CD8-positive, alpha-beta memory T cell (primary cell): ENCODE measurements at places on chromosomes 11 and 22. TPM values are rescaled to one million over a fixed set of nuclear protein-coding genes. Genes with fewer than 3 reads are reported as not detected.

- H3K36me3 ChIP-seq: no peaks in the 10 kb centered on the region
- no peaks in the 10 kb centered on the region for H3K27me3 ChIP-seq
- H3K27ac ChIP-seq: no peak overlapping the region
- no peak overlapping the region for H3K4me3 ChIP-seq
Measured at GRCh38 chr11:74449369-74449931, 17.9 kb downstream of the KCNE3 start.

GRCh38 chr11:72014761-72015320 lies 16.1 kb downstream of the IL18BP start:
- peaks cover 95% of the 10 kb centered on the region for H3K36me3 ChIP-seq
- no peaks in the 10 kb centered on the region for H3K4me1 ChIP-seq
- no peaks in the 10 kb centered on the region for H3K27me3 ChIP-seq
- H3K4me3 ChIP-seq: no peak overlapping the region
- no peak overlapping the region for H3K27ac ChIP-seq
- no peak for DNase-seq

DNA sequence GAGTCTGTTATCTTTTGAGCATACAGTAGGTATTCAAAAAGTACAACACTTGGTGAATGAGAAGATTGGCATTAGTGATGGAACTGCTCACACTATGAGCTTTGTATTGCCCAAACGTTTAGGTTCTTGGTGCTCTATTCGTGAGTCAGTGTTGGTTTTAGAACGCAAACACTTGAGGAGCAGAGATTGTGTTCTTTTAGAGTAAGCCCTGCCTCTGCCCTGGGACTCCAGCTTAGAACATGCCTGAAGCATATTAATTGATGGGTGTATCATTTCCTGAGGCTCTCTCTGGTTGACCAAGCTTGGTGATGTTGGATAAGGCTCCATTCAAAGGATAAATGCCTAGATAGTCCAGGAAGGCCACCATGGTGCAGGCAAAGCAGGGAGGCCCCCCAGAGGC lies 10.9 kb downstream of the MTNR1B start:
- no peak overlapping the region for H3K4me3 ChIP-seq
- H3K27me3 ChIP-seq: no peaks in the 10 kb centered on the region
- no peaks in the 10 kb centered on the region for H3K36me3 ChIP-seq
- DNase-seq: no peak

DNA sequence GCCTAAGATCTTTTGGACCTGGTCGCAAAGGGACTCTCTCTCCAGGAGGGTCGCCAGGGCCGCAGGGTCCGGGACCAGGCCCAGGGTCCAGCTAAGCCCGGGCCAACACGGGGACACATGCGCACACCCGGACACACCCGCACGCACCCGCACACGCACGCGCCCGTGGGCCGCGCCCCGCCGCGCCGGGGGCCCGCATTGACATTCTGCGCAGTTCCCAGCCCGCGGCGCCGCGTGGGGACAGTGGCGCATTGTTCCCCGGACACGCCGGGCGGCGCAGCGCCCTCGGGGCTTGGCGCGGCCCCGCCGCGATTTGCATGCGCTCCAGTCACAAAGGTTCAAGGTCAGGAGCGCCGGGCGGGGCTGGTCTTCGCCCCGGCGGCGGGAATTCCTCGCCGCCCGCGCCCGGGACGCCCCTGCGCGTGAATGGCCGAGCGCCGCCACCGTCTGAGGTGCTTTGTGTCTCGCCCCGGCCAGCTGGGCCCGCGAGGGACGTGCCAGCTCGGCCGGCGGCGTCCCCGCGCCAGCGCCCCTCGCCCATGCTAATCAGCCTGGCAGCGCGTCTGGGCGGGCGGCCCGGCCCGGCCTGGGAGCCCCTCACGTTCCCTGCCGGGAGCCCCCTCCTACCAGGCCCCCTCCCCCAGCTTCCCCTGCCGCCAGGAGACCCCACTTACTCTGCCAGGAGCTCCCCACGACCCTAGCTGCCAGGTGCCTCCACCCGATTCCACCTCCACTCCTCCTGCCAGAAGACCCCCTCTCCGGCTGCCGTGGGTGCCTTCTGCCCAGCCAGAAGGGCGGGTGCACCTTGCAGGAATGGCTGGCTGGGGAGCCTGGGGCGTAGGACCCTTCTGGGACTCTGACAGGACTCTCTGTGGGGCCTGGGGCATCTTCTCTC lies 50.5 kb upstream of the WNT7B start:
- no peaks in the 10 kb centered on the region for H3K36me3 ChIP-seq
- H3K27ac ChIP-seq: no peak overlapping the region
- H3K4me1 ChIP-seq: no peaks in the 10 kb centered on the region
- DNase-seq: no peak

DNA sequence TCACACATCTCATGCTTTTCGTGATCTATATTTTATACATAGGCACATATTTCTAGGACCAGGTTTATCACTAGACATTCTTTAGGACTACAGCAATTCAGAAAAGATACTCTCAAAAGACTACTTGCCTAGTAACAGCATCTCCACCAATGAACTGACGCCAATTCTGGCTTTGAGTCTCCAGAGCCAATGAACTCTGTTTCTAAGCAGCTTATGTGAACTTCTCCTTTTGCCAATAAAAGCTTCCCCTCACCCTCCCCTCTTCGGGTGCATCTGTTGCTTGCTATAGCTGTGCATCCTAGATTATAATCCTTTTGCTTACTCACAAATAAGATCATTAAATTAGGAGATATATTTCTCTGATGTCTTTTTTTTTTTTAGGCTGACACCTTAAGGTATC lies 11.4 kb upstream of the ANKK1 start:
- H3K27ac ChIP-seq: no peak overlapping the region
- H3K27me3 ChIP-seq: no peaks in the 10 kb centered on the region
- H3K36me3 ChIP-seq: no peaks in the 10 kb centered on the region
- no peak overlapping the region for H3K4me3 ChIP-seq
- no peaks in the 10 kb centered on the region for H3K4me1 ChIP-seq
- DNase-seq: no peak

GRCh38 chr11:129976328-129976727 lies 26.3 kb downstream of the PRDM10 start:
- no peak overlapping the region for H3K4me3 ChIP-seq
- no peaks in the 10 kb centered on the region for H3K27me3 ChIP-seq
- H3K27ac ChIP-seq: no peak overlapping the region
- DNase-seq: no peak
- no peaks in the 10 kb centered on the region for H3K36me3 ChIP-seq
- H3K4me1 ChIP-seq: no peaks in the 10 kb centered on the region

DNA sequence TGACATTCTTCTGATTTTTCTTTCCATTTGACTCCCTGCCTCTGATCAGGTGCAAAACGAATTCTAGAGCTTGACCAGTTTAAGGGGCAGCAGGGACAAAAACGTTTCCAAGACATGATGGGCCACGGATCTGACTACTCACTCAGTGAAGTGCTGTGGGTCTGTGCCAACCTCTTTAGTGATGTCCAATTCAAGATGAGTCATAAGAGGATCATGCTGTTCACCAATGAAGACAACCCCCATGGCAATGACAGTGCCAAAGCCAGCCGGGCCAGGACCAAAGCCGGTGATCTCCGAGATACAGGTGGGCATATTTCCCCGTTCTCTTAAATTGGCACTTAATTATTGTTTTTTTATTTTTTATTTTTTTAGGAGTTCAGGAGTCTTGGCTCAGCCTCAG lies 15.4 kb downstream of the XRCC6 start:
- no peak overlapping the region for H3K4me3 ChIP-seq
- no peak for DNase-seq
- H3K4me1 ChIP-seq: no peaks in the 10 kb centered on the region
- no peaks in the 10 kb centered on the region for H3K27me3 ChIP-seq
- no peak overlapping the region for H3K27ac ChIP-seq
- peaks cover 43% of the 10 kb centered on the region for H3K36me3 ChIP-seq

DNA sequence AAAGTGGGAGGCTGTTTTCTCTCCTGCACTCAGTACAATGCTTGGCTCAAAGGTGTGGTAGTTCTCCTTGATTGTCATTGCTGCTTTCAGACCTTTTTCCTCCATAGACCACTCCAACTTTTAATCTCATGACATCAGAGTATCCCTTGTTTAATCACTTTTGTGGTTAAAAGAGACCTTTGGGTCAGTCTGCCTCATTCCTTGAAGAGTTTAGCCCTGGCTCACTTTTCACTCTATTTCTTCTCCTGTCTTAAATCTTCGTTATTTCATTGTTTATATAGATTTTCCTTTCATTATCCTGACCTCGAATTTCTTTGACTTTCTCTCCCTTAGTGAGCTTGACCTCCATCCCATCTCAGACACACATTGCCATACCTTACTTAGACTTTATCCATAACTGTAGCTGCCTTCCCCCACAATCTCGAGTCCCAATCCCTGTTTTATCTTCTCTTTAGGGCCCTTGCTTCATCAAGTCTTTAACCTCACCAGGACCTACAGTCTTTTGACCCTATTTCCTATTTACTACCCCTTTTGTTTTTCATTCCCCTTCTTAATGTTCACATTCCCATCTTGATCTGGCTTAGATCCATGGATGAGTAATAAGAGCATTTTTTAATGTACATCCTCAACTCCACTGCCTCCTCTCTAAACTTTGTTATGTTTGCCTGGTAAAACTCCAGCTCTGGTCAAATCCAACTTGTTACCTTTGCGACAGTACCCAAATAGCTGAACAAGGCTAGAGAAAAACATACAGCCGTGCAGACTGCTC lies 9.5 kb downstream of the ATXN10 start:
- H3K4me3 ChIP-seq: no peak overlapping the region
- no peak overlapping the region for H3K27ac ChIP-seq
- DNase-seq: no peak
- peaks cover 24% of the 10 kb centered on the region for H3K4me1 ChIP-seq

- DNase-seq: no peak
- peaks cover 8% of the 10 kb centered on the region for H3K4me1 ChIP-seq
- H3K27ac ChIP-seq: no peak overlapping the region
- peaks cover 9% of the 10 kb centered on the region for H3K27me3 ChIP-seq
- H3K4me3 ChIP-seq: no peak overlapping the region
- H3K36me3 ChIP-seq: no peaks in the 10 kb centered on the region
Measured at GRCh38 chr11:15651816-15652215, 537.1 kb downstream of the INSC start.

GRCh38 chr22:35467681-35468434 lies 67.9 kb downstream of the MCM5 start:
- no peak overlapping the region for H3K27ac ChIP-seq
- no peaks in the 10 kb centered on the region for H3K27me3 ChIP-seq
- H3K4me3 ChIP-seq: no peak overlapping the region
- no peaks in the 10 kb centered on the region for H3K4me1 ChIP-seq

DNA sequence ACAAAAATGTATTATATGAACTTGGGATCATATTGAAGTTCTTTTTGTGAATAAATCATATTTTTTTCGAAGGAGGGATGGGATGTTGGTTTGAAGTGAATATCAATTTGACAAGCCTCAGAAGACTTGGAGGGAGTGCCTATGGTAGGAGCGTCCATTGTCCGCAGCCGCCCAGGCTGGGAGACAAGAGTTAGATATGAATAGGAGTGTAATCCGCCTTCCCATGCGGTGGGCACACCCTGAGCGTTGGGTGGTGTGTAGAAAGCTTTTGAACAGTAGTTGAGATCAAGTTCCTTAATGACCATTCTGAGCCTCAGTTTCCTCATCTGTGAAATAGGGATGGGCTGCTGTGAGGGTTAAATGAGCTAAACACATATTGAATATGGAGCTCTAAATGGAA lies 7.0 kb downstream of the CD82 start:
- H3K27me3 ChIP-seq: no peaks in the 10 kb centered on the region
- H3K36me3 ChIP-seq: no peaks in the 10 kb centered on the region
- peaks cover 96% of the 10 kb centered on the region for H3K4me1 ChIP-seq

- no peaks in the 10 kb centered on the region for H3K27me3 ChIP-seq
- H3K4me1 ChIP-seq: peaks cover 29% of the 10 kb centered on the region
- no peak overlapping the region for H3K4me3 ChIP-seq
- DNase-seq: no peak
- no peak overlapping the region for H3K27ac ChIP-seq
Measured at GRCh38 chr22:49785841-49786471, 41.7 kb downstream of the BRD1 start.

DNA sequence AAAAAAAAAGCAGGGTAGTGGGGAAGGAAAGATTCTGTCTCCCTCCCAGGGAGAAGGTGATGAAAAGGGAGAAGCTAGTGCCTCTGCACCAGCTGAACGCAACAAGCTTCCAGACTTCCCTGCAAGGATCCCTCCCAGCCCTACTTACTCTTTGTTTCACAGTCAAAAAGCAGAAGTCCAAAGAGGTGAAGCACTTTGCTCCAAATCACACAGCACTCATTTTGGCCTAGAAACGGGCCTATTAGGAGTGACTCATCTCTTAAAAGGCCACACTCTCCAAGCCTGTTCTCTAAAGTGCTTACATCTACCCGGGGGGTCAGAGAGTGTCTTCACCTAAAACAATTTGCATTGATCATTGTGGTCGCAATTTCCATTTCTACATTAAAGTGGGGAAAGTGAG lies 17.7 kb upstream of the GRK3 start:
- no peaks in the 10 kb centered on the region for H3K36me3 ChIP-seq
- no peak for DNase-seq
- H3K4me3 ChIP-seq: no peak overlapping the region
- no peak overlapping the region for H3K27ac ChIP-seq

- H3K27me3 ChIP-seq: no peaks in the 10 kb centered on the region
- H3K36me3 ChIP-seq: no peaks in the 10 kb centered on the region
- no peak for DNase-seq
Measured at GRCh38 chr11:13327421-13327820, 49.8 kb downstream of the BMAL1 start.

DNA sequence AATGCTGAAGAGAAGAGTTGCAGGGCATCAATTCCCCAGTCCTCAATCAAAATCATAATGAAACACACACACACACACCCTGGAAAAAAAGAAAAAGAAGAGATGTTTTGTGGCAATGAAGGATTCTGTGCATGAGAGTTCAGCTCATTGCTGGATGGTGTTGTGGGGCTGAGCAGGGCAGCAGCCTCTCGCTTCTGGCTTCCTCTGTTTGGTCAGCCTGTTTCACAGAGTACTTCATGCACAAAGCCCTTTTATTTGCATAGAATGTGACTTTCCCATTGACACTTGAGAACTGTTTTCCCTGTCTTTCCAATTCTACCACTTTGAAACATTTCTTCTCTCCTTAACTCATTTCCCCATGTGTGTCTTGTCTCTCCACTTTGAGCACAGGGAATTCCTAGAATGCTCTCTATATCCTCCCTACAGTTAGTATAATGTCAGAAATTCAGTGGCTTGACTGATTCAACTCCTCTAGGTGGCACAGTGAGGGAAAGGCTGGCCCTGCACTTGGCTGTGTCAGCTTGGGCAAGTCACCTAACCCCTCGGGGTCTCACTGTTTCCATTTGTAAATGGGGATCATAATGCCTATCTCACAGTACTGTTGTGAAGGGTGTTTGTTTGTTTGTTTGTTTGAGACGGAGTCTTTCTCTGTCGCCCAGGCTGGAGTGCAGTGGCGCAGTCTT lies 25.4 kb upstream of the BSX start:
- H3K27me3 ChIP-seq: no peaks in the 10 kb centered on the region
- no peaks in the 10 kb centered on the region for H3K36me3 ChIP-seq
- no peak overlapping the region for H3K4me3 ChIP-seq
- H3K4me1 ChIP-seq: no peaks in the 10 kb centered on the region
- DNase-seq: no peak

- H3K4me1 ChIP-seq: no peaks in the 10 kb centered on the region
- DNase-seq: no peak
- H3K4me3 ChIP-seq: no peak overlapping the region
- H3K27ac ChIP-seq: no peak overlapping the region
- no peaks in the 10 kb centered on the region for H3K36me3 ChIP-seq
Measured at GRCh38 chr11:47437218-47437745, 11.0 kb upstream of the PSMC3 start.

- no peak overlapping the region for H3K27ac ChIP-seq
- no peak overlapping the region for H3K4me3 ChIP-seq
- no peak for DNase-seq
- H3K4me1 ChIP-seq: no peaks in the 10 kb centered on the region
- H3K27me3 ChIP-seq: no peaks in the 10 kb centered on the region
Measured at GRCh38 chr11:32527261-32528175, 56.1 kb upstream of the EIF3M start.

The RASD2 gene
- 0.09 TPM for total RNA-seq

The KRTAP5-8 gene
- not detected for total RNA-seq

The ST3GAL4 gene
- 11.0 TPM for total RNA-seq

The MS4A7 gene
- 0.51 TPM for total RNA-seq

The TLCD5 gene
- total RNA-seq: 1.7 TPM
